Endodermal cell (in vitro differentiated cells): ENCODE measurements at places on chromosomes 11 and 22. TPM values are rescaled to one million over a fixed set of nuclear protein-coding genes. Genes with fewer than 3 reads are reported as not detected.
A peak's percentile ranks its signal among the peaks of the same experiment; 100 is the strongest.

GRCh38 chr11:27896096-27896495 lies 195.8 kb upstream of the BDNF start:
- H3K4me3 ChIP-seq: no peak overlapping the region
- DNase-seq: no peak
- peaks cover 8% of the 10 kb centered on the region for H3K27me3 ChIP-seq
- H3K36me3 ChIP-seq: no peaks in the 10 kb centered on the region
- no peaks in the 10 kb centered on the region for H3K4me1 ChIP-seq
- H3K27ac ChIP-seq: no peak overlapping the region

RANBP1 gene
- total RNA-seq: 203 to 420 TPM (median 415 TPM) in 3 replicates

DNA sequence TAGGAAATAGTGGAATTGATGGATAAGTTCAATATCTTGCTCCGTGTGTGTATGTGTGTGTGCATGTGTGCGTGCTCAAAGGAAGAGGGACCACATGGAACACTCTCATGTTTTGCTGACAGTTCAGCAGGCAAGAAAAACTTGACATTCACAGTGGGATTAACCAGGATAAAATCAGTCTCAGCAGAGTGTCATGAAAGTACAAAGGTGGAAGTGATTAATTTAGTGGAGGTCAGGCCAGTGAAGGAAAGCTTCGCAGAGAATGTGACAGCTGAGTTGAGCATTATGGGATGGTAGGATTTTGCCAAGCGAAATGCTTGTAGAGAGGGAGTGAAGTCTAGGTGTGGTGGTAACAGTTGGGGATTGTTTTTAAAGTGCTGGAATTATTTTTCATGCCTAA lies 15.7 kb upstream of the FBXO3 start:
- no peaks in the 10 kb centered on the region for H3K36me3 ChIP-seq
- peaks cover 6% of the 10 kb centered on the region for H3K27me3 ChIP-seq
- H3K27ac ChIP-seq: no peak overlapping the region
- no peaks in the 10 kb centered on the region for H3K4me1 ChIP-seq
- no peak for DNase-seq

- no peaks in the 10 kb centered on the region for H3K36me3 ChIP-seq
- no peak for DNase-seq
- peaks cover 52% of the 10 kb centered on the region for H3K27me3 ChIP-seq
- no peaks in the 10 kb centered on the region for H3K4me1 ChIP-seq
- H3K27ac ChIP-seq: no peak overlapping the region
- H3K4me3 ChIP-seq: no peak overlapping the region
Measured at GRCh38 chr11:2264366-2265053, 5.9 kb downstream of the ASCL2 start.

- H3K27me3 ChIP-seq: no peaks in the 10 kb centered on the region
- no peak for DNase-seq
- peaks cover 9% of the 10 kb centered on the region for H3K4me1 ChIP-seq
- no peak overlapping the region for H3K27ac ChIP-seq
- H3K36me3 ChIP-seq: peaks cover 4% of the 10 kb centered on the region
Measured at GRCh38 chr22:36465232-36466021, 16.0 kb downstream of the TXN2 start.

- no peak overlapping the region for H3K4me3 ChIP-seq
- DNase-seq: peak; percentile 95
- H3K27me3 ChIP-seq: no peaks in the 10 kb centered on the region
Measured at GRCh38 chr11:6298605-6299004, 21.7 kb downstream of the CAVIN3 start.

GRCh38 chr11:61814247-61814957 lies 2.4 kb downstream of the FADS1 start:
- no peaks in the 10 kb centered on the region for H3K27me3 ChIP-seq
- peaks cover 40% of the 10 kb centered on the region for H3K36me3 ChIP-seq
- DNase-seq: peak; percentile 79
- H3K4me3 ChIP-seq: peak overlapping the region; percentile 92
- H3K27ac ChIP-seq: peak overlapping the region; percentile 93

GRCh38 chr11:68469642-68470041 lies 9.1 kb downstream of the PPP6R3 start:
- no peaks in the 10 kb centered on the region for H3K27me3 ChIP-seq
- H3K36me3 ChIP-seq: peaks cover 29% of the 10 kb centered on the region
- peaks cover 10% of the 10 kb centered on the region for H3K4me1 ChIP-seq
- H3K4me3 ChIP-seq: no peak overlapping the region
- no peak overlapping the region for H3K27ac ChIP-seq

DNA sequence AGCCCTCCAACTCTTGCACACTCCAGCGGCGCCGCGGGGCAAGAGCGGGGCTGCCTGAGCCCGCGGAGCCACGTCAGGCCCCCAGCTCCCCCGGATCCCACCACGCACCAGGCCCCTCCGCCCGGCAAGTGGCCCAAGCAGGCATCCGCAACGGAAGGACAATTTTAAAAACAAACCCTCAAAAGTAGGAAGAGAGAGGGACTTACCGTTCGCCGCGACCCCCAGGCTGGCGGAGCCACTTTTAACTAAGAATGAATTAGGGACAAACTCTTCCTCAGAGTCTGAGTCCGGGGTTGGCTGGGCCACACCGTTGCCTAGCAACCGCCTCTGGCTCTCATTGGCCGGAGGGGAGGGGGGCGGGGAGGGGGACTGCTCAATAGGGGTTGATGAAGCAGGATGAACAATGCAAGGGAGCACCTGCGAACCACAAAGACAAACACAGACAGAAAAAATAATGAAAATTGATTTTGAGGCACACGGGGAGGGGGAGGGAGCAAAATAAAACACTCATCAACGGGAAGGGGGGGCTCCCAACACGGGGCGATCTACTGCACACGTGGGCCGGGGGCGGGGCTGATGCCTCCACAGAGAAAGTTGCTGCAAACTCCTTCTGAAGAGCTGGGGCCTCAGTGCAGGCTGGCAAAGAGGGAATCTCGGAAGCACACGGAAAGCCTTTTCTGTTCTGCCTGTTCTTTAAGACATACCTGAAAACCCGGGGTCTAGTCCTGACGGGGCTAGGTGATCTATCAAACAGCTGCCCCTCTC lies 387.5 kb upstream of the NARS2 start:
- H3K4me3 ChIP-seq: peak overlapping the region; percentile 28
- H3K27me3 ChIP-seq: no peaks in the 10 kb centered on the region
- peak overlapping the region; percentile 65 for H3K27ac ChIP-seq

TREH gene
- total RNA-seq: not detected in 3 replicates

LRP4 gene
- 11.3 and 12.6 TPM in 2 replicates for total RNA-seq

CDC45 gene
- total RNA-seq: 8.6 to 35.1 TPM (median 31.2 TPM) in 3 replicates

DNA sequence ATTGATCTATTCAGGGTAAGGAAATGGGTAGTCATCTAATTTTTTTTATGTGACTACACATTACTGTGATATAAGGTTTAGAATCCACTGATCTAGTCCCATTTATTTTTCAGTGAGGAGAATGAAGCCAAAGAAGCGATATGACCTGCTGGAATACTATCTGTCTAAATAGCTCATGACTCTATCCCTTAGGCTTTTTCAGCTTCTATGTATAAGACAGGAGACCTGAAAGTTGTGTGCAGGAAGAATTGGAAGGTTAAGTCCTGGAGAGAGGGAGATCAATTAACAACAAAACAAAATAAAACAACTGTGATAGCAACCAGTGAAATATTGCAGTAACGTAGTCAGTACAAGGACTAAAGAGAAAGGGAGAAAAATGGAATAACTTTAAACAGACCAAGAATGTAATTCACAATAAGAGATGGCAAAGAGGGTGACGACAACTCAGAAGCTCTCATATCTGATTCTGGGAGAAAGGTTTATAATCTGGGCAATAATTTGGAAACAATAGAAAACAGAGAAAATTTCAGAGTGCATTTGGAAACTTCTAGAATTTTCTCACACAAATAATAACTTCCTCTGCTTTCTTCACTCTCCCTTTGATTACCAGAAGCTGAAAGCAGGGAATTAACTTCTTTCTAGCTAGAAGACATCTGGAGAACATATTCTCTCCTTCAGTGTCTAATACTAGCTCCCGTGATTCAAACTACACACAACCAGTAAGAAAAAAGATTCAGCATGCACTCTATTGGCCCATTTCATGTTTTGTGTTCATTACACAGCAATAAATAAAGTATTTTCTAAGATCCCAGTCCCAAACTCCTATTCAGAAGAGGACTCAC lies 19.2 kb upstream of the CASP12 start:
- H3K4me3 ChIP-seq: no peak overlapping the region
- no peak overlapping the region for H3K27ac ChIP-seq
- no peaks in the 10 kb centered on the region for H3K36me3 ChIP-seq
- no peak for DNase-seq
- no peaks in the 10 kb centered on the region for H3K27me3 ChIP-seq

CPT1A gene
- 6.9 and 7.3 TPM in 2 replicates for total RNA-seq

GRCh38 chr22:19994851-19995610 lies 21.6 kb downstream of the ARVCF start:
- no peaks in the 10 kb centered on the region for H3K4me1 ChIP-seq
- no peaks in the 10 kb centered on the region for H3K27me3 ChIP-seq
- no peak overlapping the region for H3K4me3 ChIP-seq

NRXN2 gene
- total RNA-seq: 0.46 to 1.3 TPM (median 1.00 TPM) in 3 replicates
